ENCODE measurements at places on chromosomes 16 and 17.

DNA sequence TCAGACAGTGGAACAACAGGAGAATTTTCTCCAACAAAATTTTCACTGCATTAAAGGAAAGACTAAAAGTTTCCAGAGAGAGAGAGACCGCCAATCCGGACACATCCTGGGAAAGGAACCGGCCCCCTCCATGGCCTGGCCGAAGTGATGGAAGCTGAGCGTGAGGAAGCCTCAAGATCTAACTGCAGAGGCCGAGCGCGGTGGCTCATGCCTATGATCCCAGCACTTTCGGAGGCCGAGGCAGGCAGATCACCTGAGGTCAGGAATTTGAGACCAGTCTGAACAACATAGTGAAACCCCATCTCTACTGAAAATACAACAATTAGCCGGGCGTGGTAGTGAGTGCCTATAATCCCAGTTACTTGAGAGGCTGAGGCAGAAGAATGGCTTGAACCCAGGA is 3.9 kb downstream of the CTRB2 start:
- no peak for DNase-seq

DNA sequence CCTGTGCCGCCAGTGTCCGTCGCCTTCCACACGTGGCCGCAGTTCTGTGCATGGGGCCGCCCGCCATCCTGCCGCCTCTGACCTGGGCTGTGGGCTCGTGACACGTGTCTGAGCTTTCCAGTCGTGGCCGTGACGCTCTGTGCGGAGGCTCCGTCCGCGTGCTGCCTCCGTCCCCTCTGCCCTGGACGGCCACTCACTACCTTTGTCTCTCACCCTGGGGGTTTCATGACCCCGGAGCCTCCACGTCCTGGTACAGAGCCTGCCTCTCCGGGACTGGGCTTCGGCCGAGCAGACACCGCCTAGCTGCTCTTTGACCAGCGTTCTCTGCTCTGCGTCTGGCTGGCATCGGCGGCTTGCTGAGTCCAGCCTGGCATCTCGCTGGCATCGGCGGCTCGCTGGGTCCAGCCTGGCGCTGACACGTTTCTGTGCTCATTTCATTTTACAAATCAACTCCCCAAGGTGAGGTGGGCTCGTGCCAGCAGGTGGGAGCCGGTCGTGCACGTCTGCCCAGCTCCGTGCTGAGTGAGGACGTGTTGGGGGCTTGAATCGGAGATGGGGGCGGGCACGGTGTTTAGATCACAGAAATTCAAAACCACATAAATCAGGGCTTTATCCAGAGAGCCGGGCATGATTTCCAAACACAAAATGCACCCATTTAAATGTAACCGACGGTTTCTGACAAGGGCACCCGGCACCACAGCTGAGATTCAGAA is 44.3 kb upstream of the GNG13 start:
- DNase-seq = no peak

DNA sequence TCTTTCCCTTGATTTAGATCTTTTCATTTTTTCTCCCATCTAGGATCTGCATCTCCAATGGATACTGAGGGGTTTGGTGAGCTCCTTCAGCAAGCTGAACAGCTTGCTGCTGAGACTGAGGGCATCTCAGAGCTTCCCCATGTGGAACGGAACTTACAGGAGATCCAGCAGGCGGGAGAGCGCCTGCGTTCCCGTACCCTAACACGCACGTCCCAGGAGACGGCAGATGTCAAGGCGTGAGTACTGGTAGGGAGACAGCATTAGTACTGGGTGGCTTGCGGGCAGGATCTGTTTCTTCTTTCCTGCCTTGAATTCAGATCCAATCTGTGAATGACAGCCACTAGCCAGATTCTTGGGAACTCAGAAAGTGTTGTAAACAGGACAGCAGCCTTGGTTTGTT is 18.3 kb downstream of the NUP93 start:
- no peak for DNase-seq

- DNase-seq = no peak
These were observed 186.2 kb downstream of the HS3ST3B1 start for GRCh38 chr17:14487068-14487467.

DNA sequence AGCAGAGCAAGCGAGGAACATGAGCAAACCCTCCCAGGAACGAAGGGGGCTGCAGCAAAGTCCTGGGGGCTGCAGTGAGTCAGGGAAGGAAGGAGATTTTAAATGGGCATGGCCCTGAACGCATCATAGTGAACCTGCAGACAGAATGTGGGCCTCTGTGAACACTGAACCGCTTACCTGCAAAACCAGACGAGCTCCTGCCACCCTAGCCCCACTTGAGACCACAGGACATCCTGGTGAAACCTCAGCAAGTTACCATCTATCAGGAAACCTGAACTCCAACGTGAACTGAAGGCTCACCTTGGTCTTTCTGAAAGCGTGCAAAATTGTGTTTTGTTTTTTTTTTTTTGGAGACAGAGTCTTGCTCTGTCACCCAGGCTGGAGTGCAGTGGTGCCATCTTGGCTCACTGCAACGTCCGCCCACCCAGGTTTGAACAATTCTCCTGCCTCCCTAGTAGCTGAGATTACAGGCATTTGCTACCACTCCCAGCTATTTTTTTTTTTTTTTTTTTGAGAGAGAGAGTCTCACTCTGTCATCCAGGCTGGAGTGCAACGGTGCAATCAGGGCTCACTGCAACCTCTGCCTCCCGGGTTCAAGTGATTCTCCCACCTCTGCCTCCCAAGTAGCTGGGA is 30.8 kb downstream of the FANCA start:
- no peak for DNase-seq

DNA sequence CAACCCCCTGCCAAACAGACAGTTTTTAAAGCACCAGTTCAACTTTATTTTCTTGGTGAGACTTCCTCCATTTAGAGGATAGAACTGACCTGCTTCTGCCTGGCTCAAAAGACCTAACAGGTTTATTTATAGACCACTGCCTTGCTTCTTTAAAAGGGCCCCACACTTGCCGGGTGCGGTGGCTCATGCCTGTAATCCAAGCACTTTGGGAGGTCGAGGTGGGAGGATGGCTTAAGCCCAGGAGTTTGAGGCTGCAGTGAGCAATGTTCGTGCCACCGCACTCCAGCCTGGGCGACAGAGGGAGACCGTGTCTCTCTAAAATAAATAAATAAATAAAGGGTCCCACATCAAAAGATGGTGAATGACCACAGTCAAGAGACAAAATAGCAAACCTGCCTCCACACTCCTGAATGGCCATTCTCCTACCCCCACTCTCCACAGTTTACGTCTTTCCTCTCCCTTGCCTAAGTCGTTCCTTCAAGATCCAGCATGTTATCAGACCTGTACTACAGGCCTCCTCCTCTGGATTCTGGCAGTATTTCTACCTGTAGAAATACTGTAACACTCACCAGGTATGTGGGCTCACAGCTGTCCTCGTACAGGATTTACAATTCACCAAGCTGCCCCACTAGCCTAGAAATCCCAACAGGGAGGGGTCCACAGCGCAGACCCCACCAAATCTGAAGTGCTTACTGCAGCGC is 95.6 kb downstream of the SMG6 start:
- DNase-seq = no peak

- DNase-seq = peak; percentile 100
These were observed 2.4 kb downstream of the SYNGR3 start for GRCh38 chr16:1991948-1992703.

DNA sequence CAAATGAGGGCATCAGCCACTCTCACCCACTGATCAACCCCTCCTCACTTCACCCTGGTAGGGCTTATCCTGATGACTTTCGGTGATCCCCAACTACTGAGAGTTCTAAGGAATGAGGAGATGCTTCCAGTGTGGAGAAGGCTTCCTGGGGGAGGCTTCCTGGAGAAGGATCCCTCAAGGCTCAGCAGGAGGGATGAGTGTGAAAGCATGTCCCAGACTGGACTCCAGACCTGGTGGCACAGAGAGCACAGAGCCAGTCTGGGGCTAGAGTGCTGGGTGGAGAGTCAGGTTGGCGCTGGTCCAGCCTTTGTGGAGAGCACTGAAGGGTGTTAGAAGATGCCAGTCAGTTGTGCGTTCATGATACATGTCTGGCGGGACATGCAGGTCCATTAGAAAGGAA is 53.7 kb downstream of the PLD6 start:
- DNase-seq = no peak

GRCh38 chr16:11143372-11144035 is 112.5 kb downstream of the SOCS1 start:
- DNase-seq = no peak

DNA sequence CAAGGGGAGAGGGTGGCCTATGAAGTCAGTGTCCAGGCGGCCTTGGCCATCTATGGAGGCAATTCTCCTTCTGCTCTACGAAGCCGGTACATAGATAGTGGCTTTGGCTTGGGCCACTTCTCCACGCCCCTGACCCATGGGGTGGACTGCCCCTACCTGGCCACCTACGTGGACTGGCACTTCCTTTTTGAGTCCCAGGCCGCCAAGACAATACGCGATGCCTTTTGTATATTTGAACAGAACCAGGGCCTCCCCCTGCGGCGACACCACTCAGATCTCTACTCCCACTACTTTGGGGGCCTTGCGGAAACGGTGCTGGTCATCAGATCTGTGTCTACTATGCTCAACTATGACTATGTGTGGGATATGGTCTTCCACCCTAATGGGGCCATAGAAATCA is 17.3 kb downstream of the AOC3 start:
- no peak for DNase-seq

DNA sequence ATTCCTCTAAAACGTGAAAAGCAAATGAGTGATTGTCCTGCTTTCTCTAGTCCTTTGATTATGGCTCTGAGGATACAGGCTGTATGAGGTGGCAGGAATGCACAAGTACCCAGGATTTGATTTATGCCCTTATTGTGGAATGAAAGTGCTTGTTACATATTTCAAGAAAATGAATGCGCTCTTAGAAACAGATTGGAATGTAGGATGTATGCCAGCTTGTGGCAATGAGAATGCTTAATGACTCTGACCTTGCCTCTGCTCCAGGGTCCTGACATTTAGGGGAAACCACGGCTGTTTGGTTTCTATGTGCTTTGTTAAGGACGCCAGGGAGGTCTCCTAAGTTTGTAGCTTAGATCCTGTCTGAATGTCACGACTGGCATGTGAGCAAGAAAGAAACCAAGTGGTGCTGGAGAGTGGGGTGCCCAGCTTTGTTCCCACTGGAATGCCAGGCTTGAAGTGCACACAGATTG is 22.0 kb downstream of the PRCD start:
- no peak for DNase-seq

DNA sequence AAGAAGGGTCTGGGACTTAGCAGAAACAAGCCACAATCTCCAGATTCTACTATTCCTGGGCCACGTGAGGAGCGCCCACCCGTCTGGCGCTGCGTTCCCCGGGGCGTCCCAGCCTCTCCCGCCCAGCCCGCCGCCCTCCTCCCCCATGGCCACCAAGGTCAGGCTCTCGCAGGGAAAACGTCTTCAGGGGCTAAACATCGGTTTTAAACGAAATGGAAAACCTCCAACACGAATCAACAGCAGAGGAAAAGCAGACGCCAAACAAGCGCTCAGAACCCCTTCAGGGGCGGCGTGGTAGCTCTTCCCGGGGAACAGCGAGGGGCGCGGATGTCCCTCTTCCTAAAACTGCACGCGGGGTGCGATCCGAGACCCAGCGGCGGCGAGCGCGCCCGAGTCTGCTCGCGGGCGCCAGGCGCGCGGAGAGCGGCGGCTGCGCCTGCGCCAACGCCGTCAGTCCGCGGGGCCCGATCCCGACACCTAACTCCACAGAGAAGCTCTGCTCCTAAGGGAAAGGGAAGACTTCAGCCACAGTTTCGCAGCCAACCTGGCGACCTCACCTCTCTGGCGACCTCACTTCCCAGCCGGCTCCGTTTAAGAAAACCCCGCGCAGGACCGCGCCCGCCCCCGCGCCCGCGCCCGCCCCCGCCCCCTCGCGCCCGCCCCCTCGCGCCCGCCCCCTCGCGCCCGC is 505 bp upstream of the COG1 start:
- peak; percentile 87 for DNase-seq

DNA sequence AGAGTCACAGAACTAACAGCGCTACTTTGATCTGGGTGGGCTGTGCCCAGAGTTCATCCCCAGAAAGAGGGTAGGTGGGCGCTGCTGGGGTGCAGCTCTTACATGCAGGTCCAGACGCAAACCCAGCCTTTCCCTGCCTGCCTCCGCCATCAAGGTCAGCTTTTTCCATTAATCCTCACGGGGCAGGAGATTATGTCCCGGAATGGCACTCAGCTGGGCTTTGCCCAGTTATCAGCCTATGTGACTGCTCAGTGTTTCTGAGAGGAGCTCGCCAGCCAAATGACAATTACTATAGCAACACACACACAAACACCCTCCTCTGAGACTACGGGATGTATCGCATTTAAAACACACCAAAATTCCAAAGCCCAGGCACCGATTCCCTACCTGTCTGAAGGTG is 20.1 kb downstream of the GLYR1 start:
- DNase-seq = no peak

DNA sequence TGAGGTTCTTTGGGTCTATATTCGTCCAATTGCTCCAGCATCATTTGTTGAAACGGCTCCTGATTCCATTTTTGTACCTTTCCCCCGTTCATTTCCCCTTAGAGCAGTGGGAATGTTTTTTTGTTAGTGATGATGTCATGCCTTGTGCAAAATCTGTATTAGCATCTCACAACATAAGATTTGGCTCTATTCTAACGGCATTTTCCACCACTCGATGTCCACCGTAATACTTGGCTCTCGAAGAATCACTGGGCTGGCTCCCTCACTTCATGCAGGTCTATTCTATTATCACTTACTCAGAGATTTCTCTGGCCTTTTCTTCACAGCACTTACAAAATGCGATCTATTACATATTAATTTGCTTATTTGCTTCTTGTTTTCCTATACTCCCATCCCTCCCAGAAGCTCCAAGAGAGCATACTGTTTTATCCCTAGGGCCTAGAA is 571 bp upstream of the NME1 start:
- no peak for DNase-seq

- no peak for DNase-seq
These were observed 250.0 kb downstream of the ABCC12 start for GRCh38 chr16:47905771-47906170.

DNA sequence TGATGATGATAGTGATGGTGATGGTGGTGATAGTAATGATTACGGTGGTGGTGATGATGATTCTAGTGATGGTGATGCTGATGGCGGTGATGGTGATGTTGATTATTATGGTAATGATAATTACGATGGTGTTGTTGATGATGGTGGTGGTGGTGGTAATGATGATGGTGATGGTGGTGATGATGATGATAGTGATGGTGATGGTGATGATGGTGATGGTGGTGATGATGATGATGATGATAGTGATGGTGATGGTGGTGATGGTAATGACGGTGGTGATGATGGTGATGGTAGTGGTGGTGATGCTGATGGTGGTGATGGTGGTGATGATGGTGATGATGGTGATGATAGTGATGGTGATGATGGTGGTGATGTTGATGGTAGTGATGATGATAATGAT is 370.0 kb downstream of the CDH13 start:
- no peak for DNase-seq

DNA sequence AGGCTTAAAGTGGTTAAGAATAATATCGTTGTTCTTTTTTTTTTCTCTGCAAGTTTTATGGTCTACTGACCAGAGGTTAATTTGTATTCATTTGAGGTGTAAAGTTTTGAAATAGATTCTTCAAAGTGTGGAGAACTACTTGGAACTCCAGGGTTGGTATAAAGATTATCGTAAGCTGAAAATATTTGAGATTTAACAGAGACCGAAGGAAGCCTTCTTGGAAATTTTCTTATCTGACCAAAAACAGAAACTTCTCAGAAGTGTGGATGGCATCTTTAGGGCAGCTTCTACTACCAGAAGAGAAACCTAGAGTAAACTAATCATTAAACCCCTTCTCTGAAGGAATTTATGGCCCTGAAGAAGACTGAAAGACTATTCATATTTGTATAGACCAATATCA is 206.8 kb upstream of the MON1B start:
- no peak for DNase-seq

GRCh38 chr16:64440005-64440404 is 681.9 kb downstream of the CDH11 start:
- DNase-seq = no peak

GRCh38 chr17:17567631-17568030 is 23.9 kb downstream of the PEMT start:
- DNase-seq = no peak
